ENCODE measurements at places on chromosomes 1 and 21.

DNA sequence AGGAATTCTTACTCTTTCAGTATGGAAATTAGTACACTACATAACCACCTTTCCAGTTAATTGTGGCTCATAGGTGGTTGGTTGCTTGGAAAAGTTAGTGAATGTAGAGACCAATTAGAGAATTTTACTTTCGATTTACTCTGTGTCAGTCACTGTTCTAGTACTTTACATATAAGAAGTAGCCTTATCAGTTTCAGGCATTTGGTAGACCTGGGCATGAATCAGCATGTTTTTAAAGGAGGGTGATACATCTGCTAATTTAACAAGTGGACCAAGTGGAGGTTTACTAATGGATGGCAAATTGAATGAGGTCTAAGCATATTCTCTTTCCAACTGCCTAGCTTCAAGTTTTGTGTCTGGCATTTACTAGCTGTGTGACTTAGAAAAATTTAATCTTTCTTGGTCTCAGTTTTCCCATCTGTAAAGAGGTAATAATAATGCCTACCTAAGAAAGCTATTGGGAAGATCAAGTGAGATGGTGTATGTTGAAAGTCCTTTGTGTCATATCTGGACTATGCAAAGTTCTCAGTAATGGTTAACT, 1158.6 kb downstream of the PLA2G4A start:
- DNase-seq, result no peak

DNA sequence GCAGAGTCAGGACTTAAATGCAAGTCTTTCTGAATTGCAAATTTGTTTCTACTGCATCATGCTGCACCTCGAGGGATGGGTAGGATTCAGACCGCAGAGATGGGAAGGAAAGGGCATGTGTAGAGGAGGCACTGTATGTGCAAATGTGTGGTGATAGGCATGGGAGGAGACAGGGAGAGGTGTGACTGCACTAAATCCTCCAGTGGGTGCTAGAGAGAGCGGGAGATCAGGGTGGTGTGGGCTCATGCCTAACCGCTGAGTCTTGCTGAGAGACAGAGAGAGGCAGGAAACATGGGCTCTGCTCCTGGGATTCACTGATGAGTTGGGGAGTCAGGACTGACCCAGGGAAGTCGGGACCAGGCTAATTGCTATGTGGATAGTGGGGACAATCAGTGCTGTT, 61.1 kb downstream of the PTPRU start:
- no peak for DNase-seq

- no peak for DNase-seq
Observed at GRCh38 chr1:111199881-111200801, at the start of gene DENND2D. Gene DENND2D, minus strand, starts transcription at chr1:111200646. Its CDS starts 187 bp downstream, at chr1:111200459.

DNA sequence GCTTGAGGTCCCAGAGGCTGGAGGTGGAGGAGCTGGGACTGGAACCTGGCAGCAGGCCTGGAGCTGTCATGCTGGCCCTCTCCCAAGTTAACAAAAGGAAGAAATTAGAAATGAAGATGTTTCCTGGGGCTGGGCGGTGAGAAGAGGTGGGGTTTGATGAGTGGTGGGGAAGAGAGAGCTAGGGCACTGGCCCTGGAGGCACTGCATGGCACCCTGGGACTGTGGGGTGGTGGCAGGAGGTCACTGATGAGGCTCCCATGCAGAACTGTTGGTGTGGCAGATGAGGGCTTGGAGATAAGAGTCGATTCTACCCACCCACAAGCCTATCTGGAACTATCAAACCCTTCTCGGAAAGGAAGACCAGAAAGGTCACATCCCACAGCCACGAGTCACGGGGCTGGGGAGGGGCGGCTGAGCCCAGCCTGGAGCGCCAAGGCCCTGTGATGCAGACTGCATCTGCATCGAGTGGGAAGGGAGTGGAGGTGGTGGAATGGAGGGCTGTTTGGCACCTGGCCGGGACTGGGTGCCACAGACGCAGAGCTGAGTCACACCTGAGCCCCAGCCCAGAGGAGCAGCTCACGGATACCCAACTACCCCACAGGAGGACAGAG, 29.4 kb downstream of the MRPL37 start:
- DNase-seq, result no peak

- peak; percentile 75 for DNase-seq
Observed at GRCh38 chr1:21262293-21263051, 27.8 kb downstream of the ECE1 start.

DNA sequence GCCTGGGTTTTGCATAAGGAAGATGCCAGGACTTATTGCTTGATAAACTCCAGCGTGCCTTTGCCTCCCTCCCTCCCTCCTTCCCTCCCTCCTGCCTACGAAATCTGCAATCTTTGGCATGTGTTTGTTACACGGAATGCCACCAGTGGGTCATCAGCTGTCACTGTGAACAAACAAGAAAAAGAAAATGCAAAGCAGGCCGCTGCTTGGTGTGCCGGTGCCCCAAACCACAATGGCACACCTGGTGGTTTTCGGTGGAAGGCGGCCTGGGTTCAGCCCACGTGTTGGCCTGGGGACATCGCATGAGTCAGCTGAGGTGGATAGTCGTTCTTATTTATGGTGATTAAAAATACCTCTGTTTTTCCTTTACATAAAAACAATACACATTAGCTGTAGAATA, 16.3 kb upstream of the IFNLR1 start:
- DNase-seq, result no peak

DNA sequence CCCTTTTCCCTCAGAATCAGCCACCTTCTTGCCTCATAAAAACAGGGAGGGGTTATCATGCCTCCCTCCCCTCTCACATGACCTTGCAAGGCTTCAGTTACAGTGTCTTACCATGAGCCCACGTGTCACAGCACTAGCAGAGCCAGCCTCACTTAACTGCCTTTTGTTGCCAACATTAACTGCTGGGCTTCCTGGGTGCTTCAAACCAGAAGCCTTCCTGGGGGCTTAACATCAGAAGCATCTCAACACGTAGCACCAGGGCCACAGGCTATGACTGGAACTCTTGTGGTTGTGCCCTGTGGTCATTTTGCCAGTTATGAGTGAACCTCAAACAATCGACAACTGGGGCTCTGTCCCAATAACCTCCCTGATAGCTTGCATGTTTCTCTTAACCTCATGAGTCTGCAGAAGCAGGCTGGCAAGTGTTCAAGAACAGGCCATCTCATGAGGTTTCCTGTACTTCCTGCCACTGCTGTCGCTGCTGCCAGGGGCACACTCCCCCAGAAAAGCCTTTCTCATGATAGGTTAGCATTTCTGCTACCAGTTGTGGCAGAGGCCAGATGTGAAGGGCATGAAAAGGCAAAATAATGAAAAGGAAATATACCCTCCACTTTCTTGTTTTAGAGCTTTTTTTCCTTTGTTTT, 132.2 kb downstream of the GLUL start:
- DNase-seq, result no peak

DNA sequence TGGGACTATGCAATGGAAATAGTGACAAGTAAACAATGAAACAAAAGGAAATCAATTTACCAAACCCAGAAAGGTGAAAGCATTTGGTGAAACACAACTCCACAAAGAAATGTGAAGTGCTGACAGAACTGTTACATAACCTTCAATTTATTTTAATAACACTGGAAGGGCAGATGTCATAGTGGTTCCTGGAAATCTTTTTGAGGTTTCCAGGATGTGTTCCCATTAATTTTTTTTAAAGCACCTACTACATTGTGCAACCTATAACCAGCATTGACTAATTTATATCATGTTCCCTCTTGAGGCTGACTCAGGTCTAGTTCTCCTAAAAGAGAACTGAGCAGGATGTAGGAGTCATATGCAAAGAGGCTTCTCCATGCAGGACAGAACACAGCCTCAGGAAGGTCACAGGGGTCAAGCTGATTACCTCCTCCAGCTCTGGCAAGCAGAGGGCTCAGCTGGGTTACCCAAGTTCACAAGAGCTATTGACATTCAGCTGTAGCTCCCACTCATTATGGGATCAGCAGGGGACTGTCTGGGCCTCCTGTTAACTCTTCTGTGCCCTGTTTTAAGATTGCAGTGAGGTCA, 157.1 kb upstream of the NRIP1 start:
- peak; percentile 36 for DNase-seq

GRCh38 chr1:209643285-209644020, 8.8 kb downstream of the LAMB3 start:
- DNase-seq, result no peak

- no peak for DNase-seq
Observed at GRCh38 chr1:67429528-67430357, 459 bp downstream of the SERBP1 start.

DNA sequence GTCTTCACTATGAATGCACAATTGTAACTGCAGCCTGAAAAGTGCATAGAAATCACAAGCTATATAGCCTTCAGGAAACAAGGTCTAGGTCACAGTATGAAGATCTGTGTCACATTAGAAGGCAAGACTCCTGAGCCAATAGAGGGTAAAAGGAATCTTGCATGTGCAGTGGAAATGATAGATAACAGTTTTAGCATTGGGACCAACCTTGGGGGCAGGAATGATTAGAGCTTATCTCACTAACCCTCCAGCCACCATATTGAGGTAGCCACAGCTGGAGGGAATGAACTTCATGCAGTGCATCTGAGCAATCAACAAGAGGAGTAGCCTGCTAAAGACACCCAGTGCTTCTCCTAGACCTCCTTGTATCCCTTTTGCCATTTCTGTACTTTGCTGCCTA, 390.1 kb downstream of the LTN1 start:
- DNase-seq, result no peak

GRCh38 chr1:19033515-19033839, 77.0 kb upstream of the IFFO2 start:
- DNase-seq, result no peak

DNA sequence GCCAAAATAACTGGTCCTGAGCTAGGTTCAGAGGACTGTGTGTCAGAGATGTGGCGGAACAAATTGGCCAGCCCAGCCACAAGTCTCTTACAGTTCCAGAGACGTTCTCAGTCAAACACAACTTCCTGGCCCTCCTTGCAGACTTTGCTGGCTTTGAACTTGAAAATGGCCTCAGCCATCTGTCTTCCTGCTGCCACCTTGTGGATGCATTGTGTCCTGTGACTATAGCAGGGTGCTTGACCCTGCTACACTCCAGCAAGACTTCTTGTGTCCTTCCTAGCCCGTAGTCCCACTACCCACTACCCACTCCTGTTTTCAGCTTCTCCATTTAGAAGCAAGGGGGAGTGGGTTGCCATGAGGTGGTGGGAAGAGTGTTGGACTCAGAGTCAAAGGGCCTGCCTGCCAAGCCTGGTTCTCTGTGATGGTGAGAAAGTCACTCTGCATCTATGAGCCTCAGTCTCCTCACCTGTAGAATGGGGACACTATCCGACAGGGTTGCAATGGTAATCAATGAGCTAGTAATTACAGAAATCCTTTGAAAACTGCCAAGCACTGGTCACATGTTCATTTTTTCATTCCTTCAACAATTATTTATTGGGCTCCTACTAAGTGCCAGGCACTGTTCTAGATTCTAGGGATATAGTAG, 109.9 kb downstream of the IGSF21 start:
- no peak for DNase-seq

- DNase-seq, result no peak
Observed at GRCh38 chr1:25802915-25803314, 2.9 kb downstream of the SELENON start.

- no peak for DNase-seq
Observed at GRCh38 chr1:39833621-39834385, 45.1 kb upstream of the BMP8B start.

DNA sequence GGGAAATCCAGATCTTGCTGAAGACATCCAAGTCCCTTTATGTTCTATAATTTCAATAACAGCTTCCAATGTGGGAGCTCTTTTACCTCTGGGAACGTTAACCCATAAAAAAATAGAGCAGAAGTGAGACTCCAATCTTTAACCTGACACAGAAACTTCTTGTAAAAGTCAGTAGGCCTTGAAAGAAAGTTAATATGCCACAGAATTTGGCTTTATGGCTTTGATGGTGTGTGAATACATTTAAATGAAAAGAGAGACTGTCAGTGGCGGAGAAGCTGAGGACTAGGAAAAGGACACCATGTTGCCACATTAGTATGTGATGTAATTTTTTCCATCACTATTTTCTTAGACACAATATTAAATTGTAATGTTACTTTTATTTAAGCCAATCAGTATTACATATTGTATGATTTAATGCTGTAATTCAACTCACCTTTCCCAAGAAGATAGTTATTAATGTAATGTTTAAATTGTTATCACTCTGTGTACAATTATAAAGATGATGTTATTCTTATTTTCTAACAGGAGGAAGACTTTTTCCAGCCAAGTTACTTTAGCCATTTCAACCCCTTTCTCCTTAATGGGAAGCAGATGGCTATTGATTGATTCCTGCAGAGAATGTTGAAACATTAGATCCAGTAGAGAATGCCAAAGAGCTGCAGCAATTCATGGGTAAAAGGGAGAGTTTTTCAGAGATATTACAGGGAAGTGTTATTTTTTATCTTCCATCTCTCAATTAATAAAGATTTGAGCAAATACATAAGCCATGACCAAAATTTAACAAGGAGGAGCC, 17.5 kb upstream of the CLDN8 start:
- DNase-seq, result peak; percentile 40

GRCh38 chr1:219771080-219771479, 157.3 kb downstream of the SLC30A10 start:
- peak; percentile 73 for DNase-seq

DNA sequence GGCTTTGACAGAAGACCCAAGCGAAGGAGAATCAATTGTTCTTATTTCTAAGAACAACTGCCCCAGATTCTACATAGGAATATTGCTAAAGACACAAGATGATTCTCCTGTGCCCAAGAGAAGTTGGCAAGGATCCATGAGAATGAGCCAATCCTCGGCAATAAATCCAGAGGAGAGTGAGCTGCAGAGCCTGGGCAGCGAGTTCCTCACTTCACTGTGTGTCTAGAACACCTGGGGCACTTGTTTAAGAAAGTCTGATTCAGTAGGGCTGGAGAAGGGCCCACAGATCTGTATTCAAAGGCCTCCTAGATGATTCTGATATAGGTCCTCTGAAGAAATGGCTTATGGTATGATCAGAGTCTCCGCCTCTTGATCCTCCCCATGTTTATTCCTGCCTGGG, 31.8 kb downstream of the GADD45A start:
- peak; percentile 68 for DNase-seq

- no peak for DNase-seq
Observed at GRCh38 chr1:116989835-116990234, 11.7 kb upstream of the CD101 start.

DNA sequence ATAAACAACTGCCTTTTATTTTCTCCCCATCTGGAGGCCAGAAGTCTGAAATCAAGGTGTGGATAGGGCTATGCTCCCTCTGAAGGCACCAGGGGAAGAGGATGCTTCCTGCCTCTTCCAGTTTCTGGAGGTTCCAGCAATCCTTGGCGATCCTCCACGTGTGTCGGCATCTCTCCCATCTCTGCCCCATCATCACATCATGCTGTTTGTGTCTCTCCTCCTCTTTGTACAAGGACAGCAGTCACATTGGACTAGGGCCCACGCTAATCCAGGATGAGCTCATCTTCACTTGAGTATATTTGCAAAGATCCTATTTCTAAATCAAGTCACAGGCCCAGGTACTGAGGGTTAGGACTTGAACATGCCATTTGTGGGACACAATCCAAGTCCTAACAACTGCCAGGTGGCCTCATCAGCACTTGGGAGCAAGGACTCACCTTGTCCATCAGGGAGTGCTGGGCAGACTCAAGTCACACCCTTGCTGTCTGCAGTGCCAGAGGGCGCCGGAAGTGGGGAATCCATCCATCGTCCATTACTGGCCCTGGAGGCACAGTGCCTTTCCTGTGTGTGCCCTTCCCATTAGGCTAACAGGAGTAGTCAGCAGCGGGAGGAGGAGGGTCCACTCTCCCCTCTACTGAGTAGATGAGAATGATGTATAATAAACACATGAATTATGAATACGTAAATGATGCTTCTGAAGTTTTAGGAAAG, 185.4 kb upstream of the AJAP1 start:
- DNase-seq, result no peak

Measured in fibroblast of the conjunctiva (primary cell).